Urinary bladder (tissue), 4 donors: ENCODE measurements at places on chromosomes 7 and 10. TPM values are rescaled to one million over a fixed set of nuclear protein-coding genes. Genes with fewer than 3 reads are reported as not detected.

GRCh38 chr10:76647301-76647700 lies 990.3 kb downstream of the KCNMA1 start:
- DNase-seq, result no peak

The CLCN1 gene
- total RNA-seq, result 0.16 TPM

The COL28A1 gene
- total RNA-seq, result 9.7 TPM

The DOCK4 gene
- total RNA-seq, result 46.5 TPM

DNA sequence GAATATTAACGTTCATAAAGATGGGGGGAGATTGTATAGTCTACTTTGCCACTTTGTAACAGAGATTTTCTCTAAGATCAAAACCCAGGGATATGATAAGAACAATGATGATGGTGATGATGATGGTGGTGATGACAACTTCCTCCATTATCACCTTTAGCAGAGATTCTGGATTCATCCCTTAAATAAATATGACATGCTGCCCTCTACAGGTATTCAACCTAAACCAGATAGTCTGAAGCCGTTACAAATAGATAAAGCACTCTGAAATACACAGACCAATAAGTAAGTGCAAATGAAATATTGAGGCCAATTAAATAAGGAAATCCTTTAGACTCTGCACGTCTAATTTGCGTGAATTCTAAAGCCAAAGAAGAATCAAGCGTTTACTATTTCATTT lies 211.5 kb downstream of the CREB5 start:
- DNase-seq, result no peak

- no peak for DNase-seq
Measured at GRCh38 chr7:24050991-24051560, 232.9 kb upstream of the NPY start.

GRCh38 chr10:5683065-5683464 lies 1.6 kb upstream of the TASOR2 start:
- no peak for DNase-seq
